NCI-H774 (cell line): ENCODE measurements at places on chromosomes 11 and 22.

- no peak for DNase-seq
These were observed 37.8 kb downstream of the SCN3B start for GRCh38 chr11:123616505-123617198.

GRCh38 chr11:2724653-2725367 lies 25.0 kb upstream of the KCNQ1OT1 start:
- no peak for DNase-seq

DNA sequence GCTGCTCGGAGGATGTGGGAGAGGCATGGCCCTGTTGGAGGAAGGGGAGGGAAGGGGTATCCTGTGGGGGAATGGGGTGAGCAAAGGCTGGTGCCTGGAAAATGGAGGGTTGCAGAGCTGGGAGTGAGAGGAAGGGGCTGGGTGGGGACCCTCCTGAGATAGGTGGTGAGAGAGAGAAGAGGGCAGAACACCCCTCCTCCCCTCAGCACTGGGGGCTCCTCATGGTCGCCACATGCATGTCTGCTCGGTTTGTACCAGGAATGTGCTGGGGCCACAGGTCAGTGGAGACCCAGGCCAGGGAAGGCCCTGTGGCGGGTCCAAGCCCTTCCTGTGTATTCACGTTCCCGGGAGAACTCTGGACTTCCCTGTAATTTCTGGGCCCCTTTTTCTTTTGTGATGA lies 27.8 kb upstream of the ACR start:
- no peak for DNase-seq

DNA sequence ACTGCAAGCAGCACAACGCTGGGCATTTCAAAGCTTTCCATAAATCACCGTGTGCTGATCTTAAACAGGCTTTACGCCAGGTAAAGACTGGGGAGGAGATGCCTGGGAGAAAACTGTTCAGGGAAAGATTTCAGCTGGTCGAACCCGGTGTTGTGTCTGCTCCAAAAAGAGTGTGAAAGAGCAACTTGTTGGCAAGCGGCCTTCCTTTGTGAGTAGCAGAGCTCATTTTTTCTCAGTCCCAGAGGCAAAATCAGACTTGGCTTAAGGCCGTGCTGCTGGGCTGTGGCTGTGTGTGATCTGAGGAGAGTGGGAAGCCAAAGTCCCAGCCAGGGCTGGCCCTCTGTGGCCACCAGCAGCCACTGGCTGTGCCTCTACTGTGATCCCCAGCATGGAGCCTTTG lies 75.7 kb upstream of the E2F8 start:
- DNase-seq = no peak

GRCh38 chr11:17831883-17832282 lies 97.3 kb downstream of the KCNC1 start:
- DNase-seq = no peak

DNA sequence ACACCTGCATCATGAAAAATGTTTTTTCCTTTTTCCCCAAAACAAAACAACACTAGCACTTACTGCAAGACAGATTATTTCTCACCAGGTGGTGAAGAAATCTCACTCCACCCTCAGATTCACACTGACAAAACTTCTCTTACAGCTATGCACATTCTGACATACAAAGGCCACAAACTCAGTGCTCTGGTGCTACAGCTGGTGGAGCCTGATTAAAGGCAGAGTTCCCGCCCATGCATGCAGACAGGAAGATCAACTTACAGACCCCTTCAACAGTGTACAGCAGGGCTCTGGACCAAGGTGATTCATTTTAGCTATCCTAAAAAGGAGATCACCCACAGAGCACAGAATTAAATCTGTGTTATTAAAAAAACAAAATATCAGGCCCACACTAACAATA lies 112.6 kb downstream of the CADM1 start:
- DNase-seq = no peak

- no peak for DNase-seq
These were observed 45.3 kb upstream of the ADA2 start for GRCh38 chr22:17264321-17265052.

GRCh38 chr11:62909107-62909894 lies 11.9 kb downstream of the CHRM1 start:
- no peak for DNase-seq
